CD4-positive, alpha-beta T cell treated with Interferon alpha-2 for 1 hour (primary cell): ENCODE measurements at places on chromosomes 12 and 14.
A peak's percentile ranks its signal among the peaks of the same experiment; 100 is the strongest.

DNA sequence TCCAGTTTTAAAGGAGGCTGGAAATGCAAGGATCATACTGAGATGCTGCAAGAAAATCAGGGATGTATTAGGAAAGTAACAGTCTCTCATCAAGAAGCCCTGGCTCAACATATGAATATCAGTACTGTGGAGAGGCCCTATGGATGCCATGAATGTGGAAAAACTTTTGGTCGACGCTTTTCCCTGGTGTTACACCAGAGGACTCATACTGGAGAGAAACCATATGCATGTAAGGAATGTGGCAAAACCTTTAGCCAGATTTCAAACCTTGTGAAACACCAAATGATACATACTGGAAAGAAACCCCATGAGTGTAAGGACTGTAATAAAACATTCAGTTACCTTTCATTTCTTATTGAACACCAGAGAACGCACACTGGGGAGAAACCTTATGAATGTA, 24.5 kb downstream of the ZNF891 start:
- no peak for DNase-seq

GRCh38 chr14:81256289-81256960, 35.7 kb upstream of the GTF2A1 start:
- no peak for DNase-seq

- DNase-seq: no peak
Observed at GRCh38 chr14:33634631-33635030, 316.2 kb downstream of the EGLN3 start.

DNA sequence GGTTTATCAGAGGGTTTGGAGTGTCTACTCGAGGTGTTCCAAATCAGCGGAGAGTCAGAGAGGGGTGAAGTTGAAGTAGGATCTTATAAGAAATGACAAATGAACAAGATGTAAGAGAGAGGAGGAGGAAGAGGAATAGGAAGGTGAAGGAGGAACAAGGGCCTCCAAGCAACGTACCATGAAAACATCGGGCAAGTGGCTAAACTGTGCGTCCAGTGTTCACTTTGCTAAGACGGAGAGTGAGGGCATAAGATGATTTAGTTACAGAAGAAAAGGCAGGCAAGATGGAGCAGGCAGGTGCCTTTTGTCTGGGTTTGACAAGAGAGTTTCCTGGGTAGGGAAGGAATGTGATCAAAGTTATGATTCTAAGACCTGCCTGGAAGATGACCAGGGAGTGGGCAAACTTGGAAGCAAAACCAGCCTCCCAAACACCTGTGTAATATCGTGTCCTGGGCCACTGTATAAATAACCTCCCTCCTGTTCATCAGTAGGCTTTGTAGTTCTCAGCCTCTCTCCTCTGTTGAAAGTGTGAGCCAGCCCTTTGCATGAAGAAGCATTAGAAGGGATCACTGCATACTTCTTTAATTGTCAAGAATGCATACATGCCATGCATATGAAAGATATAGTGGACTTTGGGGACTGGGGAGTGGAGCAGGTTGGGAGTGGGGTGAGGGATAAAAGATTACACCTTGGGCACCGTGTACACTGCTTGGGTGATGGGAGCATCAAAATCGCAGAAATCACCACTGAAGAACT, 111.4 kb downstream of the ZFP36L1 start:
- DNase-seq: no peak

GRCh38 chr12:56212361-56212760, 9.4 kb downstream of the RNF41 start:
- DNase-seq: no peak

DNA sequence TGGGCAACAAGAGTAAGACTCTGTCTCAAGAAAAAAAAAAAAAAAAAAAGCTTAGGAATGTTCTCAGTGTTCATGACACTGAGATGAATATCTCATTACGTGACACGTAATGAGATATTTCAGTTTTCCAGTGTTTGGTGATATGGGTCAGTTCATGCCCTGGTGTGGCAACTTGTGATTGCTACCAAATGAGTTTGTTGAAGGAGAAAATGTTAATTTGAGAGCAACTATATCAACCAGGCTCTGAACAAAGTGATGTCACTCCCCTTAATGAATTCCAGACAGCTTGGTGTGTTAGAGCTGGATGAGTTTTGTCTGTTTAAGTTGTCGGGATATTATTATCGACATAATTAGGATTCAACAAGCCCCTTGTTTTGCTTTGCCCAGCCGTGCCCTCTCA, 211.7 kb downstream of the DPF3 start:
- no peak for DNase-seq

- DNase-seq: no peak
Observed at GRCh38 chr14:85252011-85252410, 277.9 kb upstream of the FLRT2 start.

DNA sequence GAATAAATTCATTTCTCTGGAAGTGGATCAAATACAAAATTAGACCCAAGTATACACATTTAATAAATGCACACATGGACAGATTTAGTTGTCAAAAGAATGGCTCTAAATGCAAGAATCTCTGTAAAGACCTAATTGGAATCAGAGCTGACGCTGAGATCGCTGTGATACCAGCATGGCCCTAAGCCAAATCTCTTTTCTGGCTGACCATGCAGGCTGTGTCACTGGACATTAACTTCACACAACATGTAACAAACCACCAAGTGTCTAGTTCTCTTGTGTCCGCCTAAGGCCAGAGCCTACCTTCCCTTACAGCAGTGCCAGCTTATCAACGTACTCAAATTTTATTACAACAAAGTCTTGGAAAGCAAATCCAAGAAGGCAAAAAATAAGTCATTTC, 127.5 kb downstream of the MED13L start:
- DNase-seq: no peak

DNA sequence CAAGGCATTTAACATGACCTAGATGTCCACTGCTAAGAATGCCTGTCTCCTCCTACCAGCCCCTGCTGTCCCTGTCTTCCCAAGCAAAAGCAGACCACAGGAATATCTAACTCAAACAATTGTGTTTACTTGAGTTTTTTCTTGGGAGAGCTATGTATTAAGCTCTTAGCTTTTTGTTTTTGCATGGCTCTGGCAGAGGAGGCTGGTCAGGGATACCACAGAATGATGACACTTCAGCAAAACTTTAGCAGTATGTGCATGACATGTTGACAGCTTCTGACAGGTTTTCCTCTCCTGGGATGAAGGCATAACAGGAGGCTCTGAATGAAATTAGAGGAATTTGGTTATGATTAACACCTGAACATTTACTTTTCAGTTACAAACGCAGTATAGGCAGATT, 6.9 kb downstream of the TMBIM6 start:
- no peak for DNase-seq

- DNase-seq: no peak
Observed at GRCh38 chr12:108194585-108194984, 65.5 kb downstream of the WSCD2 start.

GRCh38 chr14:54085841-54086240, 129.2 kb upstream of the BMP4 start:
- DNase-seq: no peak

DNA sequence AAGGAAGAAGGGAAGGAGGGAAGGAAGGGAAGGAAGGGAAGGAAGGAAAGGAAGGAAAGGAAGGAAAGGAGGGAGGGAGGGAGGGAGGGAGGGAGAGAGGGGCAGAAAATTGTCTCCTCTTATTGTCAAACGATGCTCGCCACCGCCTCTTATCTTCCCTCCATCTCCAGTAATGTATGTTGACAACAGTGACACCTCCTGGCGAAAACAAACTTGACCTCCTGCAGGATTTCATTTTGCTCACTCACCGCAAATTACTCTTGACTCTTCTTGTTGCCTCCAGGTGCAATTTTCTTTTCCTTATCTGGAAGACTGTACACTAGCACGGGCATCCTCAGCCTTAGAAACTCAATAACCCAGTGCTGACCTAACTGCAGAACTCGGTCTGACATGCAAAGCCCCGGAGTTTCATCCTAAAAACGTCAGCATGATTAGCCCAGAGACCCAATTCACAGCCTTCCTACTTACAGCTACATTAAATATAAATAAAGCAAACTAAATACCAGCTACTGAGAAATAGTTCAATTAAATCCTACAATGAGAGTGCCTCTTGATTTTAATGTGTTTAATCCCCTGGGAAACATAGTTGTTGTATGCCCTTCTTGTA, 512.4 kb upstream of the TMPO start:
- DNase-seq: peak; percentile 5

GRCh38 chr14:72966038-72966437, 39.8 kb downstream of the DCAF4 start:
- no peak for DNase-seq

DNA sequence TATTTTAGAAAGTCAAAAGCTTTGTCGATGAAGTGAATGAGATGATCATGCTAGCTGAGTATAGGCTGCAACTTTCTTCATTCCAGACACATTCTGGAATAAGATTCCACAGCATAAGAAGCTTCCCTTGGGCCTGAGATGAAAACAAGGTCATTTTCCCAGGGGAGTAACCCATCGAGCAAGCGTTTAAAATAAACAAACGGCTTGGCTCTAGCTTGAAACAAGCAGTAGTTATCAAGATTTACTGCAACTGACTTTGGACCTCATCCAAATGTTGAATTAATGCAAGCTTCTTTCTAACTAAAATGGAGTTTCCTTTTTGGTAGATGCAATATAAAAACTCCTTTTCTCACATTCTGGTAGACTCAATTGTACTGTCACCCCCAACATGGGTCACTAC, 23.0 kb downstream of the KCNJ8 start:
- no peak for DNase-seq

DNA sequence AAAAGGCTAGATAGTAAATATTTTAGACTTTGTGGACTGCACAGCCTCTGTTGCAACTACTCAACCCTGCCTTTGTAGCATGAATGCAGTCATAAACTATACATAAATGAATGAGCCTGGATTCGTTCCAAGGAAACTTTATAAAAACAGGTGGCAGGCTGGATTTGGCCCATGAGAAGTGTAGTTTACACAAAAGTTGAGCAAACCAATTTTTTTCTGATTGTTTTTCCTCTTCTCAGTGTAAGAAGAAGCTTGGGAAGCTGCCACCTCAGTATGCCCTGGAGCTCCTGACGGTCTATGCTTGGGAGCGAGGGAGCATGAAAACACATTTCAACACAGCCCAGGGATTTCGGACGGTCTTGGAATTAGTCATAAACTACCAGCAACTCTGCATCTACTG, 9.5 kb downstream of the OAS1 start:
- DNase-seq: no peak

GRCh38 chr12:4939418-4940023, 29.8 kb downstream of the KCNA1 start:
- no peak for DNase-seq

DNA sequence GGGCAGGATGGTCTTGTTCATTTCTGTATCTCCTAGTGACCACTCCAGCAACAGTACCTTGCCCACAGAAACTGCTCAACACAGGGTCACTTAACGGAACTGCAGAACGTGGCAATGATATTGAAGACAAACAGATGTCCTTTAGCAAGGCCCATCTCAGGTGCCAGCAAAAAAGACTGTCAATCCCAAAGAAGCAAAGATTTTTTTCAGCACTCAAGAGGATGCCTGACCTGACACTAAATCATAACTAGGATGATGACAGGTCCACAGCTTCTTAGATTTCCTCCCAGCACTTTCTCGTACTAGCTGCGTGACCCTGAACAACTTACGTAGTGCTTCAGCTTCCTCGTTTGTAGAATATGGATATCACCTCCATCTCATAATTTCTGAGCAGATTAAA, 39.4 kb downstream of the ATP2B1 start:
- no peak for DNase-seq
